ENCODE measurements at places on chromosomes 16 and 17. TPM values are rescaled to one million over a fixed set of nuclear protein-coding genes. Genes with fewer than 3 reads are reported as not detected.

Gene CASKIN2
- total RNA-seq: 12.2 TPM

Gene ORC6
- 36.1 TPM for total RNA-seq

Gene NPIPA2
- 4.5 TPM for total RNA-seq

Gene HOXB6
- 14.2 TPM for total RNA-seq

Gene WNT9B
- not detected for total RNA-seq

Gene USH1G
- total RNA-seq: 1.4 TPM

Gene BEAN1
- not detected for total RNA-seq

Gene SLC12A3
- total RNA-seq: not detected

Gene ANKFN1
- 0.13 TPM for total RNA-seq

Gene KCNAB3
- 1.7 TPM for total RNA-seq

Gene LDAF1
- total RNA-seq: 13.1 TPM

Gene CUEDC1
- 1.0 TPM for total RNA-seq

Gene GPR179
- total RNA-seq: not detected

Gene DYNLRB2
- total RNA-seq: not detected

Gene KRTAP3-2
- not detected for total RNA-seq

Gene ODAD4
- 0.11 TPM for total RNA-seq

Gene NTN1
- total RNA-seq: 0.02 TPM

Gene HBA2
- 467 TPM for total RNA-seq

Gene SLC16A3
- 2.9 TPM for total RNA-seq

GRCh38 chr17:40121181-40122135 lies at the start of gene MSL1:
MSL1 (plus strand) TSS chr17:40121971; CDS start chr17:40122613, 642 bp downstream.
- H3K4me3 ChIP-seq: peak within 1 kb of the TSS; percentile 81
- peak within 1 kb of the TSS; percentile 95 for H3K27ac ChIP-seq
- no peaks in the 10 kb centered on the region for H3K27me3 ChIP-seq
- H3K4me1 ChIP-seq: peaks cover 25% of the 10 kb centered on the region
- peak; percentile 93 for DNase-seq

DNA sequence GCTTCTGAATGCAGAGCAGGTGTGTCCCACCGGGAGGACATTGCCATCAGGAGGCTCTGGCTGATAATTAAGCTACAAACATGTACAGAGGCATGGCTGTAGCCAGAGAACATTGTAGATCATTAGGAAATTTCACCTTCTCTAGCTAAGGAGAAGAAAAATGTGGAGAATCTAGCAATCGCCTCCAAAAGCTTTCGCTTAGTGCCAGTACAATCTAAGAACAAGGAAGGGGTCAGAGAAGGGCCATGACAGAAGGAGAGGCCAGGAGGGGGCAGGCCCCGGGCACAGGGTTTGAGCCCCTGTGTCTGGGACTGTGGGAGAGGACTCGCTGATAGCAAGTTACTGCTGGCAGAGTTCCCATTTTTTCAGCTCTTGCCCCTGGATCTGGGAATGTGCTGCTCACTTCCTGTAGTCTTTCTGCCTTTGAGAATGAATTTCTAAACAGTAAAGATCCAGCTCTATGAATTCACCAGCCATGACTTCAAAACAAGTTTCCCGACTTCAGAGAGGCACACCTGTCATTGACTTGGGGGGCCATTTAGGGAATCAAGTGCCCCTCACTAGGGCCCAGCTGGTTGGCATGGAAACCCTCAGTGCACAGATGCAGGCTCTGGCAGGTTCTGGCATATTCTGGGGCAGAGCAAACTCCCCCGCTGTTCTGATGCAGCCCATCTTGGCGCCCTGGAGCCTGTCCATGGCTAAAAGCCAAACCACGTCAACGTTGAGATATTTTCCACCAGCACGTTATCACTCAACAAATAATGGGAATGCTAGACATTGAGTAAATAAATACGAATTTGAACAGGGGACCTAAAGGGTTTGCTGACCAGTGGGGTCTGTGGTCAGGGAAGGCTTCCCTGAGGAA lies 59.5 kb upstream of the CACNG4 start:
- DNase-seq: no peak
- peaks cover 60% of the 10 kb centered on the region for H3K27me3 ChIP-seq
- no peak overlapping the region for H3K27ac ChIP-seq
- no peaks in the 10 kb centered on the region for H3K4me1 ChIP-seq

DNA sequence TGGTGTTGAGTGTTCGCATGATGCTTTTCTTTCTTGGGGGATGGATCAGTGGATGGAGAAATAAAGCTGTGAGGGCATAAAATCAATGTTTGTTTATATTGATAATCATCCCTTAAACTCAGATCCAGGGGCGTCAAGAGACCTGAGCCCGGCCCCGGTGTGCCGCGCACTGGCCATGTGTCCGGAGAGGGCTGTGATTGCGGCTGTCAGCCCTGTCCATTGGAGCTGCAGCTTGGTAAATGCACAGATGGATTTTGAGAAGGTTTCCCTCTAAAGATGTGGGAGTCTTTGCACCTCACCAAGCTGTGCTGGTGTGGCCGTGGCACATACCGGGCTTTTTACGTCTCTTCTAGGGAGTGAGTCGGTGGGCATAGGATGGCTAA lies 21.6 kb upstream of the ZNF750 start:
- no peak overlapping the region for H3K4me3 ChIP-seq
- DNase-seq: no peak
- H3K27ac ChIP-seq: no peak overlapping the region

DNA sequence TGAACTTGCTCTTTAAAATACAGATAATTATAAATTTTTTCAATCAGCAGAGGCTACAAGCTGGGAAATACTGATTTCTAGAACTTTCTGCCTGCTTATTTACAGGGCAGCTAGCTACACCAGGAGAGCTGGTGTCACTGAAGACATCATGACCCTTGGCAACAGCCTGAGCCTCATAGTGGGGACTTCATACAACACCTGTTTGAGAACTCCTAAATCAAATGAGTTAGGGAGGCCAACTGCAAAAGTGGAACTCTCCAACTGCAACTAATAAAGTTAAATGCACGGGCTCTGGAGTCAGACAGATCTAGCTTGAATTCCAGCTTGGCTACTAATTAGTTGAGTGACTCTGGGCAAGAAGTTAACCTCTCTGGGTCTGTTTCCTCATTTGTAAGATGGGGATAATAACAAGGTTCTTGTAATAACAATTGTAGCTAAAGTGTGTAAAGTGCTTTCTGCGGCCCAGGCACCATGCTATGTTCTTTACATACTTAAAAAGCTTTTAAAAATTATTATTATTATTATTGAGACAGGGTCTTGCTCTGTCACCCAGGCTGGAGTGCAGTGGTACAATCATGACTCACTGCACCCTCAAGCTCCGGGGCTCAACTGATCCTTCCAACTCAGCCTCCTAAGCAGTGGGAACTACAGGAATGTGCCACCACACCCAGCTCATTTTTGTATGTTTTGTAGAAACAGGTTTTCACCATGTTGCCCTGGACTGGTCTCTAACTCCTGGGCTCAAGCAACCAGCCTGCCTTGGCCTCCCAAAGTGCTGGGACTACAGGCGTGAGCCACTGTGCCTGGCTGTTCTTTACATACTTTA lies 33.4 kb downstream of the VAC14 start:
- no peaks in the 10 kb centered on the region for H3K27me3 ChIP-seq
- H3K4me3 ChIP-seq: no peak overlapping the region
- H3K4me1 ChIP-seq: no peaks in the 10 kb centered on the region
- H3K36me3 ChIP-seq: peaks cover 46% of the 10 kb centered on the region
- DNase-seq: no peak

- H3K36me3 ChIP-seq: no peaks in the 10 kb centered on the region
- no peak for DNase-seq
- H3K4me1 ChIP-seq: no peaks in the 10 kb centered on the region
- no peak overlapping the region for H3K4me3 ChIP-seq
- no peak overlapping the region for H3K27ac ChIP-seq
These were observed 6.1 kb downstream of the ZP2 start for GRCh38 chr16:21205303-21205702.

GRCh38 chr17:80773243-80773991 lies 218.2 kb upstream of the CHMP6 start:
- no peak for DNase-seq
- H3K27ac ChIP-seq: no peak overlapping the region
- no peaks in the 10 kb centered on the region for H3K27me3 ChIP-seq
- H3K4me3 ChIP-seq: no peak overlapping the region

DNA sequence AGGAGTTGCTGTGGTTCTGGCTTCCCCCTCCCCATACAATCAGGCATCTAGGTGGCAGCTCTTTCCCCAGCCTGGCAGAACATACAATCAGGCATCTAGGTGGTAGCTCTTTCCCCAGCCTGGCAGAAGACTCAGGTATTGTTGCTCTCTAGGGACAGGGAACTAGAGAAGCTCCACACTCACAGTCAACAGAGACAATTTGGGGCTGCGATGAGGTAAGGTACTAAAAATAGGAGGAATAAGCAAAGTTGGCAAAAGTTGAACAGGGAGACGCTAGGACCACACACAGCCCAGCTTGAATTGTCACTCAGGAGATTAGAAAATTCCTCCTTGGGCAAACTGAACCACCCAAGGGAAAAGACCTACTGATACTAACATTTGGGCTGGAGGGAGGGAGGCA lies 315.5 kb upstream of the CDH5 start:
- no peak for DNase-seq
- no peak overlapping the region for H3K4me3 ChIP-seq
- H3K27ac ChIP-seq: no peak overlapping the region
- H3K27me3 ChIP-seq: no peaks in the 10 kb centered on the region

- no peak overlapping the region for H3K4me3 ChIP-seq
- H3K4me1 ChIP-seq: no peaks in the 10 kb centered on the region
- peaks cover 16% of the 10 kb centered on the region for H3K27me3 ChIP-seq
- H3K36me3 ChIP-seq: no peaks in the 10 kb centered on the region
- no peak overlapping the region for H3K27ac ChIP-seq
These were observed 100.3 kb downstream of the ZFHX3 start for GRCh38 chr16:72947379-72948237.

DNA sequence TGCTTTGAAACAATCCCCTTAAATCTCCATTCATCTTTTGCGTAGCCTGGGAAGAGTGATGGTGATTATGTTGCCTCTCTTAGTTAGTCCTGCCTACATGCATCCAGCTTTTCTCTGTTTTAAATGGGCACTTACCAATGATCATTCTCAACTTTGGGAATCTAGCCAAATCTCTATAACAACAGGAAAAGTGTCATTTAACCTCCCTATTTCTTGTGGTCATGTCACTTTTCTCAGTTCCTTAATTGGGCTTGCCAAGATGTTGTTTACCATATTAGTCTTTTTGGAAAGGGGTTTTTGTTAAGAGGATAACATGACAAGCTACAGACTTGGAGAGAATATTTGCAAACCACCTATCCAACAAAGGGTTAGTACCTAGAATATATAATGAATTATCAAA lies 15.6 kb upstream of the CLEC10A start:
- no peaks in the 10 kb centered on the region for H3K4me1 ChIP-seq
- no peak overlapping the region for H3K27ac ChIP-seq
- peaks cover 9% of the 10 kb centered on the region for H3K27me3 ChIP-seq

DNA sequence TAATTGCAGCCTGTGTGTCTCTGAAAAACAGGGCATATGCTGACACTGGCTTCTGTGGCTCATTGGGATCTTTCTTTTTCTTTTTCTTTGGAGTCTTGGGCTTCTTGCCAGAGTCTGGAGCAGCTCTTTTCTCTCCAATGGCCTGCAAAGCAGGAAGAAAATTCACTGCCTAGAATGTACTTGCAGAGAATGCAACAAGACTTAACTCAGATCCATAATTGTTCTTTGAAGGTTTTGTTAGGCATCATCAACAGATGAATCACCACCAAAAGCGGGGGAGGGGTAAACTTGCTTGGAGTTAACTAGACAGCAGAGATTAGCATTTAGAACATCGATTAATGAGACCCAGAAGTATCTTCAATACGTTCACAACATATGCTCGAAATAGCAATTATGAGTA lies 100.9 kb downstream of the TOX3 start:
- no peaks in the 10 kb centered on the region for H3K36me3 ChIP-seq
- H3K27ac ChIP-seq: no peak overlapping the region
- H3K27me3 ChIP-seq: no peaks in the 10 kb centered on the region
- no peak for DNase-seq
- H3K4me1 ChIP-seq: no peaks in the 10 kb centered on the region

DNA sequence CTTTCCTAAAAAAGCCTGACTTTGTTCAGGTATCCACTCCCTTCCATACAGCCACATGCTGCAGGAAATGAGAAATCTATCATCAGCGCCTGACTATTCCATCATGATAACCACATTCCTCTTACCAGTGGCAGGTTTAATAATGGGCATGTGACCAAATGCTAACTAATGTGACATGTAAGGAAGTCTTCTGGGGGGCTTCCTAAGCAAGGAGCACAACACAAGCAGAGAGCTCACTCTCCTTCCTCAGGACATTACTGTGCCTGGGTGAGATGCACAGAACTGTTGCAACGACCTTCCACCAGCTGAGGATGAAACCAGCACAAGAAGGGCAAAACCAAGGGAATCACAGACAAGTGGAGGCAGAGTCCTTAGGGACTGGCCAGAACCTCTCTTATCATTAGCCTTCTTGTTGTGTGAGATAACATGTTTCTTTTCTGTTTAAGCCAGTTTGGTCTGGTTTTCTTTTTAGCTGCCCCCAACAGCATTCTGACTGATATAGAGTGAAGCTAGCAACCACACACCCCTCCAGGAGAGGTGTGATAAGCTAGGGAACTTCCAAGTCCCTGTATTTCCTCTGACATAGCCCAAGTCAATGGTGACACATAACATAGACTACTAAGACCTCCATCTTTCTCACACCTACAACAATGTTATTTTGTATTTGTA lies 16.9 kb downstream of the MYO1D start:
- H3K36me3 ChIP-seq: no peaks in the 10 kb centered on the region
- H3K4me1 ChIP-seq: peaks cover 53% of the 10 kb centered on the region
- H3K27me3 ChIP-seq: no peaks in the 10 kb centered on the region
- peak; percentile 91 for DNase-seq
- H3K4me3 ChIP-seq: no peak overlapping the region

- peaks cover 16% of the 10 kb centered on the region for H3K36me3 ChIP-seq
- H3K27ac ChIP-seq: no peak overlapping the region
- no peaks in the 10 kb centered on the region for H3K27me3 ChIP-seq
- no peak overlapping the region for H3K4me3 ChIP-seq
- no peaks in the 10 kb centered on the region for H3K4me1 ChIP-seq
These were observed 78.8 kb downstream of the BRIP1 start for GRCh38 chr17:61784510-61784909.

DNA sequence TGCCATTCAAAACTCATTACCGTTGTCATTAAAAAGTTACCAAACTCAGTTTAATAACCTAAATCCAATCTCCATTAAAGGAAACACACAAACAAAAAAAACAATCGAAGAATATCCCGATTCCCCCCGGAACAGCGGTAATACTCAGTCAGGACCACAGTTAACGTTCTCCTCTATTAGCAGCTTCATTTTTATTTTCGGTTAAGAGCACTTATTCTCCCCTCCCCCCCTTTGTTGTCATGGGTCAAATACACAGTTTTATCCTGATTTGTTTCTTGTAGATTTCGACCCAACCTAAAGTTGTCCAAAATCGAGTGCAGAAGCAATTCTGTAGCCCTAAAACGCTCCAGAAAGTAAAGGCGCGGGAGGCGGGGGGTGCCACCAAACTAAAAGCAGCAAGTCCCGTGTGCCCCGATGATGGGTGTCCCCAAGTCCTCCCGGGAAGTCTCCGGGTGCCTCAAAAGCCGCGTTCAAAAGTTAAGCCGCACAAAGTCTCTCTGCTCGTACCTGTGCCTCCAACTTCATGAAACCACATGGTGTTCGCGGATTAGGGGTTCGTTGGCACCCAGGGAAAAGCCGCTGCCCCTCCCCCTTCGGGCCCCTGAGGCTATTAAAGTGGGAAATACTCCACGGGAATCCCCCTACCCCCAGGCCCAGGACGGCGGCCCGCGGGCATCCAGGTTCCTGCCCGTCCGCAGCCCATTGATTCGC lies 996 bp downstream of the SUMO2 start:
- peak overlapping the region; percentile 100 for H3K4me3 ChIP-seq
- DNase-seq: peak; percentile 13
- peak overlapping the region; percentile 100 for H3K27ac ChIP-seq
- peaks cover 26% of the 10 kb centered on the region for H3K4me1 ChIP-seq
- no peaks in the 10 kb centered on the region for H3K27me3 ChIP-seq

Measured in K562 (cell line).